ENCODE measurements at places on chromosomes 7 and 10.

DNA sequence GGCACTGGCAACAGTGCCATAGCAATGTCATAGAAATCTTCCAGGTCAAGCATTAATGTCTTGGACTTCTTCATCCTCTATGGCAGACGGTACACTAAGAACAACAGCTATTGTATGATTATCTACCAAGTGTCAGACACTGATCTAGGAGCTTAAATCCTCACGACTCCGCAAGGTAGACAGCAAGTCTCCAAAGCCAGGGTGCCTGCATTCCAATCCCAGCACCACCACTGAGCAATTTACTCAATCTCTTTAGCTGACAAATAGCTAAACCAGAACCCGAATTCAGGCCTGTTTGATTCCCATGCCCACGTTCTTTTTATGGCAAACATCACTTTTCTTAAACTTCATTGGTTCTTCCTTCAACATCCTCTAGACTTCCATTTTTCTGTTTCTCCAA is 31.8 kb downstream of the DNMBP start:
- no peak for DNase-seq

- DNase-seq: no peak
Measured at GRCh38 chr10:62049624-62050345, 148.3 kb downstream of the ARID5B start.

DNA sequence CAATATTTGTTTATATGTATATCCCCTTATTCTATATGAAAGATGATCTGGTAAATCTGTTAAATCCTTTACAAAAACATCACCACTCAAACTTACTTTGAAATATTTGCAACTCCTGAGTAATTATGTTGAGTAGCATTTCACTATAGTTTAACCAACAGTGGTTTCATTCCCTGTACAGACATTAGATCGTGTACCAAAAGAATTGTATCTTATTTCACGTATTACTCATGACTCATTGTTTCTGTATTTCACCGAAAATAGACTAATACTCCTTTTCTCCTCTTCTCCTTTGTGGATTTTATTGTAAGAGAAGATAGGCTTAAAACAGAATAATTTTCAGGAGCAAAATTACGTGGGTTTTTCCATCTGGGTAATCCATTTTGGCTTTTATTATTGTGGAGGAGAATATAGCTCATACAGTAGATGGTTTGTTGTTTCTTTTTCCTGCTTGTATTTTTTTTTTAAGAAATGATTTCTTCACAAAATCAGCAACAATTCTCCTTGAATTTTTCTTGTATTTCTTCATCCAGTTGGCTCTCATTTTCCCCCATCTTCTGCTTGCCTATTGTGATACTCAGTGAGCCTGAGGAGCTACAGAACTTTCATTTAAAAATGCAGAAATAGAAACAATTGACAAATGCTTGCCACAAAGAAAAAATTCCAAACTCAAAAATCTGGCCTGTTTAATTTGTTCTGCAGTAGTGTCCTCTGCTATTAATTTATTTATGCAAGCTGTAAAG is 90.6 kb upstream of the OIT3 start:
- DNase-seq: no peak

GRCh38 chr10:12617191-12618175 is 268.1 kb downstream of the CAMK1D start:
- no peak for DNase-seq

DNA sequence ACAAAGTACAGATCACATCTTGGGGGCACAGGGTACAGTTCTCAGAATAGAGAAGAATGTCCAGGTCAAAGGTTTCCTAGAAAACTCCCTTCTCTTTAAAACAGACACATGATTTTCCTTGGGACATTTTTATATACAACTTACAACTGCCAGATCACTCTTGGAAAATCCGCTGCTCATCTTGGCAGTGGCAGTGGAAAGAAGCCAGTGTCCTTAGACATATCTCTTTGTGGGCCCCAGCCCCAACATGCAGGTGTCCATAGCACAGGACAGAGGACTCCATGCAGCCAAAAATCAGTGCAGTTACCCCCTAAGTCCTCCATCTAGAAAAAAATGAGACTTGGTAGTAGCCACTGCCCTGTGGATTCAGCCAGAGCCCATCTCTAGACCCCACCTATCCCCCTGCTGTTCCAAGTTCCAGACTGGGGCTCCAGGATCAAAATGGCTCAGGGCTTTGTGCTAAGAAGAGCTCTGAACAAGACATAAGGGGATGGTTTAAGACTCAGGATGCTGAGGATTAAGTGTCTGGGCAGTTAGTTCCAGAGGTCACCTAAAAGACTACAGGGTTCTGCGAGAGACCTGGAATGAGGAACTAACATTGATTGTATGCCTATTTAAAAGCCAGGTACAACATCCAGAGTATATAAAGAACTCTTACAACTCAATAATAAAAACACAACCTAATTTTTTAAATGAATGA is 34.4 kb downstream of the HIPK2 start:
- DNase-seq: no peak

DNA sequence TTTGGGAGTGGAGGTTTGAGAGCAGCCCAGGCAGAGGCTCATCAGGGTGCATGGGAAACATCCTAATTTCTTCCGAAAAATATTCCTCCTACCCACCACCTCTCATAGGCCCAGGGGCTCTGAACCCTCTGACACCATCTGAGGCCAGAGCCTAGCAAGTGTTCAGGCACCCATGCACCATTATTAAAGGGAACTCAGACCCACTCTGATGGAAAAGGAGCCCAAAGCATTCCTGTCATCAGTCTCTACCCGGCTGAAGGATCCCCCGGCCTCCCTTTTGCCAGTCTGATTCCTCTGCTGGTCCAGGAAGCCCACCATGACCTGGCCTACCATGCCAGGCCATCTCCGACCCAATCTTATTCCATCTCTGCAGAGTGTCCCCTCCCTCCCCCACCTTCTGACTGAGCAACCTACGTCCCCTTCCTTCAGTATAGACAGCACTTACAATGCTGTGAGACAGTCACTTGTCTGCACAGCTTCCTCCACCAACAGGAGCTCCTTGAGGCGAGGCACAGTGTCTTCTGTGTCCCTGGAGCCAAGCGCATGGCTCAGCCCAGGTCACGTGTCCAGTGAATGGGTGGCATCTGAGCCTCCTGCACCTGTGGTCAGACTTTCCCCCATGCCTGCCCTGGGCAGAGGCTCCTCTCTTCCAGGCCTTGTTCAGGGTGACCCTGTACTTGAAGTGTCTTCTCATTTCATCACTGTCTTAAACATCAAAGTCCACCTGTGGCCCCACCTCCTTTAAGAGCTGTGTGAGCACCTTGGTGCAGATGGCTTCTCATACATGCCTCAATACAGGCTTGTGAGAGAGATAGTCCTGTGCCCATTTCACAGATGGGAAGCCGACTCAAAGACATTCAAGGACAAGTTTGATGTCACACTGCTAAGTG is 889 bp upstream of the GPR15LG start:
- no peak for DNase-seq
